OCI-M1 (cell line): ENCODE measurements at places on chromosomes 1 and 21.
A peak's percentile ranks its signal among the peaks of the same experiment; 100 is the strongest.

DNA sequence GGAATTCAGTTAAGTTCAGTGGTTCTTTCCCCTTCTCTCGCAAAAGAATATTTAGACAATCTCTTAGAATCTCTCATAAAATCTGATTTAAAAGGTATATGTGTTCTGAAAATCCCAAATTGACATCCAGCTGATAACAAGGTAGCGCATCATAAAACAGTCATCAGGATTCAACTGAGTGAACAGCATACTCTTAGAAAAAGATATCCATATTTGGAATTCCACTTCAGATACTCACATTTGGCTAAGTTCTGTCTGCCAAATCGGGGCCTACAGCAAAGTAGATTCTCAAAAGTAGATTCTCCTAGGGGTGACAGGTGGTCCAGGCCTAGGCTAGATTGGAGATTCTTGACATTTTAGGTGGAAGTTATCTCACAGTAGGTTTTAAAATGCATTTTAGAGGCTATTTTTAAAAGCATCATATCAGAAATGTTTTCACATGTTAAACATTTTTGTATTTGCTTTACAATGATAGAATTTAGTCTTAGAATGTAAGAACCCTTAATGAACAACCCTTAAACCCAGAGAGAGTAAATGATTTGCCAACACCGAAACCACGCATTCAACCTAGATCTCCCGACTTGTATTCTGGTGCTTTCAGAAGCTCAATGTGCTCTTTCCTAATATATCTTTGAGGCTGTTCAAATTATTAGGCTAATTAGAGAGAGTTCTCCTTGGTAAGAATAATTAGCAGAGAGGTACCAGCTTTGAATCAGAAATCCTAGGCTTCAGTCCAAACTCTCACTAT, 318.9 kb downstream of the LMO4 start:
- no peak for DNase-seq

DNA sequence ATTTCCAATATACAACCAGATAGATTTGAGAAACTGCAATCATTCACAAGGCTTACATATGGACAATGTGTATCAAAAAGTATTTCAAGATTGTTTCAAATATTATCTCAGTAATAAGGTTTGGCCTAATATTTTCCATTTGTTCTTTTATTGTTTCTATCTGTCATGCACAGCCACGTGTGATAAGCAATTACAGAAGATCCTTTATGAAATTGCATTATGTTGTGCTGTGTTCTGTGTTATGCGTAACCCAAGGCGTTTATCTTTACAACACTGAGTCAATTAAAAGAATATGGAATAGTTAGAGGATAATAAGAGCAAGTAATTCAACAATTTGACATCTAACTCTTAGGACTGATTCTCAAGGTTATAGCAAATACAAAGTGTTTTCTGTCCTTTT, 1009.3 kb upstream of the PRMT6 start:
- DNase-seq: no peak

DNA sequence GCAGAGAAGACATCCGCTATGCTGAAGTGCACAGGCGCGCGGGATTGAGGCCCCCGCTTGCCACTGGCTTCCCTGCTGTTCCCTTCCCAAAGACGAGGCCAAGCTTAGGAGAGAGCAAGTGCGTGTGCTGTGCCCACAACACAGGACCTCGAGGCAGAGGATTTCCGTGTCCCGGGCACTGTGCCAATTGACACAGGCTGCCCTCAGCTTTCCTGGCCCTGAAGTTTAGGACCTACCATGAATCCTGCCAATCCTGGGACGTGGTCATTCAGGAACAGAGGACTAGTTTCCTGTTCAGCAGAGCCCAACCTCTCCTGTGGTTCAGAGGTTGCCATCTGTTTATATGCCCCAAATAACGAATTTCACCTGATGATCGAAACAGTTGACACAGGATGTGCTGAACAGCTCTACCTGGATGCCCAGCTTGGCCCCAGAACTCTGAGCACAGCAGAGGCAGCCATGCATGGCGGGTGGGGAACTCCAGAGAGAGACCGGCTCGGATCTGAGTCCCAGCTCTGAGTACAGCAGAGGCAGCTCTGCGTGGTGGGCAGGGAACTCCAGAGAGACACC, 22.0 kb downstream of the SLC37A1 start:
- DNase-seq: no peak

DNA sequence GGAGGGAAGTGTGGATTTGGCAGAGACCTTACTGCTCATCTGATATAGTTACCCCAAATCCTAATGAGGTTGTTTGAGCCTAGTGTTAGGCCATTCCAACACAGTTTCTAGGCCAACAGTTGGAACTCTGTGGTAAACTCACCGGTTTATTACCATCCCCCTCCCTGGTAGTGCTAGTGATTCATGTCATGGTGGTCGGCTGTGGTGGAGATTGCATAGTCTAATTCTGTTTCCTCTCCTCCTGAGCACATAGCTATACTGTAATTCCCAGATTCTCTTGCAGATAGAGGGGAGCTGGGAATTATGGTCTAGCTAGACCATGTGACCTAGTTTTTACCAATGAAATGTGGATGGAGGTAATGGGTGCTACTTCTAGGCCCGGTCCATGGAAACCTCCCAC, 123.7 kb upstream of the KIF26B start:
- no peak for DNase-seq

DNA sequence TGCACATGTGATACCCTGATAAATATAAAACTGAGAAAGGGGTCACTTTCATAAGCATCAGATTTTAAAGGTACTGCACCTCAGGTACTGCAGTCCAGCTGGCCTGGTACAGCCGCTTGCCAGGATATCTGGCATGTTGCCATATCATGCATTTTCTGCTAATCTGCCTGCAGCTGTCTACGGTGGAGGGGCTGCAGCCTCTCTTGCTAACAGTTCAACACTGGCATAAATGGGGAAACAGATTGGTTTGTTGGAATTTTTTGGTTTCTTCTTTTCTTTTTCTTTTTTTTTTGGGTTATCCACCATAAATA, 71.5 kb downstream of the MIS18A start:
- no peak for DNase-seq

DNA sequence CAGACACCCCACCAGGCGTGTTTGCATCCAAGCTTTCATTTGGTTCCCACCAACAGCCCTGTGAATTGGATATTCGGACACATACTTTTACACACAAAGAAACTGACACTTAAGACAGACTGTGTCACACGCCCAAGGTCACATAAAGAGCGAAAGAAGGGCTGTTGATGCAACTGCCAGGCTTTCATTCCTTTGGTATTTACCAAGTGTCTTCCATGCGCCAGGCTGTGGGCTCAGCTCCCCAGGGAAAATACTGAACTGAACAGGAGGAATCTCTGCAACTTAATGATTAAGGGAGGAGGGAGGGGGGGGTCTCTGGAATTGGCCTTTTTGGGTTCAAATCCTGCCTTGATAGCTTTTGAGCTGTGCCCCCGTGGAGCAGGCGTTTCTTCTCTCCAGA, 122.8 kb downstream of the ACTL8 start:
- DNase-seq: no peak

- peak; percentile 63 for DNase-seq
Measured at GRCh38 chr1:112172294-112172882, 182.9 kb upstream of the KCND3 start.

DNA sequence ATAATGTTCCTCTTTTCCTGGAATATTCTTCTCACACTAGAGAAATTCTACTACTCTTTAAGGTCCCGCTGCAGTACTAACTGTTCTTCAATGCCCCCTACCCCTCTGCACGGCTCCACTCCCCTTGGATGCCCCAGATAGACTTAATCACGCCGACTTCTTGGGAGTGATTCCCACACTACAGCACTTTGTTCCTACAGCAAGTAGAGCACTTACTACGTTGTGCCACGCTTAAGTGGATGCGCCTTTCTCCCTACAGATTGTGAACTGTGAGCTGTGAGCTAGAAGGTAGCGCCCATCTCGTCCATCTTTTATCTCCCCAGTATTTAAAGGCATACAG, 2.2 kb downstream of the ZNF436 start:
- no peak for DNase-seq

DNA sequence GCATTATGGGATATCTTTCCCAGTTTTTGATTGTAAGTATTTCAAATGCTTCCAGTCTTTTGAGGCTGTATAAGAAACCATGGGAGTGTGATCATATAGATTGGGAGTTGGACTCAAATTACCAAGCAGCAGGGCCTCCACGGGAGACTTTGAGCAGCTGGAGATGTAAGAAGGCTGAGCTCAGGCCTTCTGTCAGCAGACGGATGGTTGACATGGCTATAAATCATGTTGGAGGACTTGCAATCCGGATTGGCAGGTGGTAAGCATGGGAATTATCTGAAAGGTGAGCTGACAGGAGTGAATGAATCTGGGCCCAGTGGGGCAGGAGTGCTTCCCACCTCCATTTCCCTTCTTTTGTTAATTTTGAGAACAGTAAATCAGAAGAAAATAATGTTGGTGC, 83.2 kb upstream of the PPM1J start:
- DNase-seq: no peak

DNA sequence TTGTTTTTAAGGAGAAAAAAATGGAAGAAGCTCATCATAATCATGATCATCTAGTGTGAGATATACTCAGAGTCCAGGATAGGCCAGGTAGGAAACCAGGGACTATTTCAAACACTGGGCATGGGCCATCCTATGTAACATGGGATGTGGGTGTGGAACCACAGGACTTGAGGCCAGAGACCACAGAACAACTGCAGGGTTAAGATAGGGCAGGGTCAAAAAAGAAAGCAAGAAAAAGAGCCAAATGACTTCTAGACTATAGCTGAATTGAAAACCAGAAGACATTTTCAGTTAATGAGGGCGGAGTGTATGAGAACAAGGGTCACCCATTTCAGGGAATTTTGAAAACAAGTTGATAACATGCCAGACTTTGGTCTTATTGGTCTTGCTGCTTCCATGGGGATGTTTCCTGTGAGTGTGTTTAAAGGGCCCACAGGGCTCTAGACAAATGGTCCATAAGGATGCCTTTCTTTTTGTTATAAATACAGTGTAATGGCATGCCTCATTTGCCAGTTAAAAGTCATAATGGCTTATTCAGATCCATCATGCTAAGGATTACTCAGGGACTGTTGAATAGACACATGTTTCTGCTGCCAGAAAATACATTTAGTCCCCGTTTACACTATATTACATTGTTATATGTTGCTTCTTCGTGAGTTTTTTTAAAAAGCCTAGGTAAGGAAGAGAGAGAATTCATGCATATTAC, 182.0 kb upstream of the C21orf91 start:
- DNase-seq: peak; percentile 98

DNA sequence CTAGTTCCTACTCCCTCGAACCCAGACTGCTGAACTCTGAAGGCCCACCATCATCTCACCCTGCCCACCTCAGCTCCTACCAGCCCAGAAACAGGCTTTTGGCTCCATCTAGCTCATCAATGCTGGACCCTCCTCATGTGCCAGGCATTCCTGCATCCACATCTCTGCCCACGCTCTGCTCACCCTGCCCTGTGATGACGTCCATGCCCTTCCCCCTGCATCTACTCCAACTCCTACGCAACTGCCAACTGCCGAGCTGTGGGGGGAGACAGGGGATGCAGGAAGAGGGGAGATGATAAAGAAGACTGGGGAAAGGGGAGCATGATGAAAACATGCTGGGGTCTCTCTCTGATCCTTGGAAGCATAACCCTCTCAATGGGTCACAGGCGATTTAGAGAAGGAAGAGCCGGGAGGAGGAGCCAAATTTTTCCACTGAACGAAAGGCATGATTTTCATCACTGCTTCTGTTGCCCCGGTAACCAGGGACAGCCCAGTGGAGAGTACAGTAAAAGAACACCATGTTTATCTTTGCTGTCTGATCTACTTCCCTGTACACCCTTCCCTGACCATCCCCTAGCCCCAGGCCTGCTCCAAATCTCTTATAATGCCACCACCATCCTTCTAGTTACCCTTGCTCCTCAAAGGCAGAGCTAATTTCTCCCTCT, 44.3 kb downstream of the CD34 start:
- peak; percentile 21 for DNase-seq

DNA sequence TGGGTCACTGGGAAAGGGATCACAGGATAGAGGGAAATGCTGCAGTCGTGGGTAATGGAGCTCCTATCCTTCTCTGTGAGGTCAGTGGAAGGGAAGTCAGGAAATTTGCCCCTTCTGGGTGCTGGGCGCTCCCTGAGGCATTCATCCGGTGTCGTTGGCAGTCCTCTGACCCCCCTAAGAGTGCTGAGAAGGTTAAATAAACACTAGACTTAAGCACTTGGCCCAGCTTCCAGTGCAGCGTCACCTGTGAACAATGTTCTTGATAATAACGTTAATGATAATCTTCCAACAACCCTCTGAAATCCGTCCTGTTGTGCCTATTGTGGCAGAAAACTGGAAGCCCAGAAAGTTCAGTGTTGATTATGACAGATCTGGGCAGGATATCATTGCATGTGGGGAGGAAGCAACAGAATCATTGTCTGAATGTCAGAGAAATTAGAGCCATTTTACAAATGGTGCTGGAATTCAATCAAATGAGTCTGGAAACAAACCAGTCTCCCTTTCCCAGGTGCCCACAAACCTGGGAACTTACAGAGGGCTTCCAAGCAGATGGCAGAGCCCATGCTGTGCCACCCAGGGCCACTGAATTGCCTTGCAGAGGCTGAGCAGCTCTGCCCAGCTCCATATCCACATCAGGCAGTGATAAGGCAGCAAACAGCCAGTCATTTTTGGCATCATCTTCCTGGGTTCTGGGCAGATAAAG, 216.8 kb downstream of the KAZN start:
- DNase-seq: no peak

DNA sequence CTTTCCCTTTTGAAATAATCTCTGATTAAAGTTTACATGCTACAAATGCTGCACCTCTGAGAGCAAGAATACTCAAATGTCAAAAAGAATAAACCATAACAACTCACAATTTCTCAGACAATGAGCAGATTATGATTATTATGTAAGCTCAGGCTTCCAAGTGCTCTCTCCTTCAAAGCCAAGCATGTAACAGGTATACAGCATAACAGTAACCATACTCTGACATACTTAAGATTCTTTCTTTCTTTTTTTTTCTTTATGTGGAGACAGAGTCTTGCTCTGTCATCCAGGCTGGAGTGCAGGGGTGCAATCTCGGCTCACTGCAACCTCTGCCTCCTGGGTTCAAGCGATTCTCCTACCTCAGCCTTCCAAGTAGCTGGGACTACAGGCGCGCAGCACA, 155.4 kb downstream of the EIF4G3 start:
- no peak for DNase-seq

- DNase-seq: no peak
Measured at GRCh38 chr1:185601189-185601588, 133.0 kb upstream of the HMCN1 start.

DNA sequence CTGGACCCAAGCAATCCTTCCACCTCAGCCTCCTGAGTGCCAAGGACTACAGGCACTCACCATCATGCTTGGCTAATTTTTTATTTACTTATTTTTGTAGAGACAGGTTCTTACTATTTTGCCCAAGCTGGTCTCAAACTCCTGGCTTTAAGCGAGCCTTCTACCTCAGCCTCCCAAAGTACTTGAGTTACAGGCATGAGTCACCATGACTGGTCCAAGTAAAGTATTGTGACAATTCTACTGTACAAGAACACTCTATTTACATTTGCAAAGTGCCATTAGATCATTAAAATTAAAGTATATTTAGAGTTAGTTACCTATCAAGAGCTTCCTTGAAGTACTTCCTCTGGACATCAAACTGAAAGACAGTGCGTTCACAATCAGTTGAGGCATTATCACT, 44.8 kb downstream of the NRDC start:
- no peak for DNase-seq
